ENCODE measurements at places on chromosomes 7 and 10. TPM values are rescaled to one million over a fixed set of nuclear protein-coding genes. Genes with fewer than 3 reads are reported as not detected.

- no peak for DNase-seq
These were observed 15.7 kb upstream of the CRYGN start for GRCh38 chr7:151455690-151456089.

GRCh38 chr7:46301677-46302076 lies 380.6 kb upstream of the IGFBP3 start:
- peak; percentile 69 for DNase-seq

Gene CALCR
- not detected for total RNA-seq

DNA sequence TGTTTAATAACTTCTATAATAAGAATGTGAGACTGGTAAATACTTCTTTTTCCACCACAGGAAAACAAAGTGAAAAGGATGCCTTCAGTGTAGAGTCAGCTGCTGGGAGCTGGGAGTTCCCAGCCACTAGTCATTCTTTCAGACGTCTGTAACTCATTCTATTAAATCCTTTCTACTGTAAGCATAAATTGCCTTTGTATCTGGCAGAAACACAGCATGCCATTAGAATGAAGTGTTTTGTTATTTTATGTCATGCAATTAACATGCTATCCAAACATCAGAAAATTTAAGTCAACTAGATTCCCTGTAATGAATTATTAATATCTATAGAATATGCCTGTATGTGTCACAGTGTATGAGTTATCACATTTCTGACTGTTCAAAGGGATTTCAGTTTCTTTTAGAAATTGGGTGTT lies 14.3 kb downstream of the BPGM start:
- DNase-seq = peak; percentile 93

GRCh38 chr10:96721207-96721572 lies 876 bp upstream of the PIK3AP1 start:
- no peak for DNase-seq

Gene COL26A1
- total RNA-seq = not detected

- DNase-seq = peak; percentile 69
These were observed 117.3 kb downstream of the PRKAG2 start for GRCh38 chr7:151759591-151760042.

Gene FAM25A
- not detected for total RNA-seq

Measured in fibroblast of lung (primary cell).